ENCODE measurements at places on chromosomes 2 and 18.

DNA sequence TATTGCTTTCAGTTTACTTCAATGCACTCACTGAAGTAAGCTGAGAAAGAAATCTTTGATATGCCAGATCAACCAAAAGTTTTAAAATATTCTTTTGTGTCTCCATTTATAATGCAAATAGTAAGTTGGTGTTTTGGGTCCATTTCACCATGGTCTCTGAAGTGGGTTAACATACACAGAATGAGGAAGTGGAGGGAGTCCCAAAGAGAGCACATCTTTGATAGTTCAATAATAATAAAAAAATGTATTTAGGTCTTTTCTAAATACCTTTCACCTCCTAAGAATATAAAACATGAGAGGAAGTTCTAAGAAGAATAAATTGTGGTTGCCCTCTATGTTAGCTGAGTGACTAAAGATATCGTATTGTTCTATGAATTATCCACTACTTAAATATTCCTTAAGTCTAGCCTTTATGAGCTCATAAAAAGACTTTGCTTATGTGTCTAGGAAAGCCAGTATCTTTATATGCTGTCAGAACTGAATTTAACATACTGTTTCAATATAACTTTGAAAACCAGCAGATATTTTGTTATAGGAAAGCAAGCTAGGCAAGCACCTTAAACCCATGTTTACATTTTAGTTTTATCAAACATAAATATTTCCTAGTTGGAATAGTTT is 148.7 kb upstream of the ZEB2 start:
- DNase-seq = no peak

- DNase-seq = no peak
These were observed 27.6 kb upstream of the ASAP2 start for GRCh38 chr2:9178904-9179571.

GRCh38 chr2:129318581-129319421 is 660.7 kb upstream of the RAB6C start:
- DNase-seq = no peak

DNA sequence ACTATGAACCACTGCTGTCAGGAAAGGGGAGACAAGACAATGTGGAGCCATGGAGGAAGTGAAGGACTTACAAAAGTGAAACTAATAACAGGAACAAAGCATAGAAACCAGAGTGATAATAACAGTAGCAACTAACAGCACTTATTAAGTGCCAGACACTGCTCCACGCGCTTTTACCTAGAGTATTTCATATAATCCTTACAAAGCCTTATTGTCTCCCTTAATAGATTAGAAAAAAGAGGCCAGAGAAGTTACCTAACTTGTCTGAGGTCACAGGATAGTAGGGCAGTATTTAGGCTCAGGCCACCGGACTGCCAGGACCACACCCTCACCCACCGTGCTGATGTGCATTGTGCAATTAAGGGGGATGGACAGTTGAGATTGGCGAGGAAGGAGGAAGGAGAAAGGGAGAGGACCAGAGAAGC is 98.6 kb upstream of the NFU1 start:
- DNase-seq = no peak

- DNase-seq = no peak
These were observed 109.6 kb downstream of the COLEC12 start for GRCh38 chr18:390741-391478.

All from ELF-1 (cell line).